Activated naive CD8-positive, alpha-beta T cell treated with anti-CD3 and anti-CD28 coated beads, Interleukin-2, amount 10 ng/mL, durations not matched to agents 7 days and 5 days (primary cell): ENCODE measurements at places on chromosomes 7 and 10. TPM values are rescaled to one million over a fixed set of nuclear protein-coding genes. Genes with fewer than 3 reads are reported as not detected.

GRCh38 chr10:95544783-95545500 lies 16.2 kb downstream of the SORBS1 start:
- DNase-seq: no peak

Gene WEE2
- total RNA-seq: not detected

GRCh38 chr7:73567846-73568685 lies 10.3 kb downstream of the TBL2 start:
- DNase-seq: no peak

Gene ZNF488
- not detected for total RNA-seq

Gene OR2A42
- not detected for total RNA-seq
